H9 (cell line): ENCODE measurements at places on chromosomes 1 and 21. TPM values are rescaled to one million over a fixed set of nuclear protein-coding genes. Genes with fewer than 3 reads are reported as not detected.

- H3K4me3 ChIP-seq = no peak overlapping the region
- no peaks in the 10 kb centered on the region; the same call in 2 of the 3 replicates for H3K36me3 ChIP-seq
- H3K27ac ChIP-seq = no peak overlapping the region
Measured at GRCh38 chr21:26850116-26850643, 5.0 kb upstream of the ADAMTS1 start.

DNA sequence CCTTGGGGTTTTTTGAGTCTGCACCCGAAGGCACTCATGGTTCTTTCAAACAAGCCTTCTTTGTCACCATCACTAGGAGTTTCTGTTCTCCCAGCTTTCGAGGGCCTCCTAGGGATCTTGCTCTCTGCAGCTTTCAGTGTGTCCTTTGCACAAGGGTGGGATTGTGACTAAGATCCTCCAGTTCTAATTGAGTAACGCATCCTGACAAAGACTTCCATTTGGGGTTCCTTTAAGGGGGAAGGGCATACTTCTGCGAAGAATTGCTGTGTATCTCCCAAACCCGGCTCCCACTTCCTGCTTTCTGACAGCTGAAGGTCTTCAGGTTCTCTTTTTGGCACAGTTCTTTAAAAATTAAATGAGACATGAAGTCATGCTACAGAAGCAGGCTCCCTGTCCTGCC, 139.4 kb downstream of the EDEM3 start:
- no peak for DNase-seq
- H3K27ac ChIP-seq = no peak overlapping the region
- H3K4me3 ChIP-seq = no peak overlapping the region
- H3K27me3 ChIP-seq = no peaks in the 10 kb centered on the region
- peaks cover 21% of the 10 kb centered on the region for H3K36me3 ChIP-seq

DNA sequence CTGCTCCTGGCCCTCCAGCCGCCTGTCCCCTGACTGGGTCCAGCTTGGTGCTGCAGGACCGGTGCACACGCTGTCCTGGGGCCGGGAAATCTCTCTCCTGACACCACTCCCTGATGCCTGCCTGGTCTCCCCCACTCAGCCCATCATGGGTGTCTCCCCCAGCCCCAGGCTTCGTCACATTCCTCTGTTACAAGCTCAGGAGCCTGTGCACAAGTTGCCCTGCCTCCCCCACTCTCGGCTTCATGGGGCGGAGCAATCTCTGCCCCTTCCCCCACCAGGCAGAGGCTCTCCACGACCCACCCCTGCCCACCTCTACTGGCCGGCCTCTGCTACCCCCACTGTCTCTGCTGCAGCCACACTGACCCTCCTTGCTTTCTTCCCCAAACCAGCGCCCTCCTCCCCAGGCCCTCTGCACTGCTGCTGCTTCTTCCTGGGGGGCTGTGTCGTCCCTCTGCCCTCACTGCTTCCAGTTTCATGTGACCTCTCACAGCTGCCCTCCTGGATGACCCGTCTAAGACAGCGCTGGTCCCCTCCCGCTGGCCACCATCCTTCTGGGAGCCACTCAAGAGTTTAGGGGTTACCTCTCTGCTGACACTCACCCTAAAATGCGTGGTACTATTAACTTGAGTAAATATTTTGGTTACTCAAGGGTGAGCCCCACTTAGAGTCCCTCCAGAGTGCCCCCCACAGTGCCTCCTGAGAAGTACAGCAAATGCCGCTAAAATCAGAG, 5.7 kb upstream of the RIPK4 start:
- no peak overlapping the region for H3K27ac ChIP-seq
- H3K27me3 ChIP-seq = peaks cover 33% of the 10 kb centered on the region; the same call in 1 of the 2 replicates
- no peaks in the 10 kb centered on the region for H3K36me3 ChIP-seq
- 0 out of 2 replicates have a peak, but pooled peaks cover 2% of the 10 kb centered on the region for H3K4me1 ChIP-seq

BCAN gene
- 0.88 and 1.2 TPM in 2 replicates for total RNA-seq

TFF1 gene
- not detected in 2 replicates for total RNA-seq

PLPPR4 gene
- 0.31 and 0.39 TPM in 2 replicates for total RNA-seq
